ENCODE measurements at places on chromosomes 4 and X. TPM values are rescaled to one million over a fixed set of nuclear protein-coding genes. Genes with fewer than 3 reads are reported as not detected.

DNA sequence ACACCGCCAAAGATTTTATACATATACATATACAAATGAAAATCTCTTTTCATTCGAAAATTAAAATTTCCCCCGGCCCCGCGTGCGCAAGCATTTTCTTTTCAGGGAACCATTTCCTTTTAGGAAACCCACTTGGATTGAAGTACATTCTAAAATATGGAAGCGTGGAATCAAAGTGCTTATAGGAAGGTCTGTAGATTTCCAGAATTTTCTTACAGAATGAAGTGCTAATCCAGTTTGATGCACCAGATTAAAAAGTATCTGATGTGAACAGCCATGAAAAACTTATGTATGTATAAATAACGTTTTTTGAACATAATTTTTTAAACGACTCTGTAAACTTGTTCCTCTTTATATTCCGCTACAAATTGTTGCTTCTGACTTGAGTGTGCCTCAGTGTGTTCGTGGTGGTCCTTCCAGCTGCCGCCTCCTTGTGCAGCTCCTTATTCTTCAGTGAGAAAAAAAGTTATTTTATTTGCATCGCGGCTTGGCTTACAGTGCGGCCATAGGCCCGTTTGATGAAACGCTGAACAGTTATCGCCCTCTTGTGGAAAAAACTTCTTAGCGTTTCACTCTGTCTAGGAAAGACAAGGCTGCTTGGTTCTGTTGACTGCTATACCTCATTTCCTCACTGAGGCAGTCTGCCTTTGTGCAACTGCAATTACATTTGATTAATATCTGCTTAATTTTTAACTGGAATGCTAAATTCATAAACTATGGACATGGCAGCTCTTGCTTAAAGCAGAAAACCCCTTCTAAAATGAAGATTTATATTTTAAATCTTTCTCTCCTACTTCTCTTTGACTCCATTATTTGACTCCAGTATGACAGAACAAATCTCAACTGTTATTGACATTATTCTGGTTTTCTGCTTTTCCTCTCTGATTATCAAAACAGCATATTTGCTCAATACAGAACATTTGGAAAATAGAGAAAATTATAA, 4.7 kb upstream of the NKX6-1 start:
- DNase-seq = peak; percentile 74

Gene CYBB
- not detected for total RNA-seq

- DNase-seq = no peak
These were observed 56.0 kb downstream of the ZNF827 start for GRCh38 chr4:145882604-145883003.

GRCh38 chr4:100257567-100257966, 67.3 kb upstream of the DDIT4L start:
- DNase-seq = no peak
